ENCODE measurements at places on chromosomes 13 and 19.
A peak's percentile ranks its signal among the peaks of the same experiment; 100 is the strongest.

- no peak for DNase-seq
These were observed 25.7 kb upstream of the TCF3 start for GRCh38 chr19:1678073-1678472.

DNA sequence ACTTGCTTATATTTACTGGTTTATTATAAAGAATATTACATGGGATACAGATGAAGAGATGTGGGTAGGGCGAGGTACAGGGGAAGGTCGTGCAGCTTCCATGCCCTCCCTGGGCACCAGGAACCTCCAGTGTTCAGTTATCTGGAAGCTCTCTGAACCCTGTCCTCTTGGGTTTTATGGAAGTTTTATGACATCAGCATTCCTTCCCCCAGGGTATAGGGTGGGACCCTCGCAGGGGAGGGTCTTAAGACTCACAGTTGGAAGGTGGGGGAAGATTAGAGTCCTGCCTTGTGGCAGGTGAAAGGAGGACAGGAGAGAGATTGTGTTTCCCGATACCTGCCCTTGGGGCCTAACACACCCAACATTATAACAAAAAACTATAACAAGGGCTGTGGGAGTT lies 71.8 kb upstream of the NPAS1 start:
- no peak for DNase-seq

DNA sequence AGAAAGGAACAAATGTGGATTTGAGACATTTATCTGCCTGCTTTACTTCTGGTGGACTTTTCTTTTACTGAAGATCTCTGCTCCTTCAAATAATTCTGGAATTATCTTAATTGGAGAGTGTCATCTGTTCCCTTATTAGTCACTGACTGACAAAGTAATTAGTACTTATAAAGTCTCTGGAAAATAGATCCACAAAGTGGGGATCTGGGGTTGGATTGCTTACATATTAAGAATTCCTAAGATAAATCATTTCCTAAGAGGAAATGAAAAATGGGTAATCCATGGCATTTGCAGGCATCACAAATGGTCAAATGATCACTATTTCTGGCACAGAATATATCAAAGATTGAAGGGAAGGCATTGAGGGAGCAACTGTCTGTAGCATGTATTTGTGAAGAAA lies 137.4 kb upstream of the SLITRK5 start:
- no peak for DNase-seq

DNA sequence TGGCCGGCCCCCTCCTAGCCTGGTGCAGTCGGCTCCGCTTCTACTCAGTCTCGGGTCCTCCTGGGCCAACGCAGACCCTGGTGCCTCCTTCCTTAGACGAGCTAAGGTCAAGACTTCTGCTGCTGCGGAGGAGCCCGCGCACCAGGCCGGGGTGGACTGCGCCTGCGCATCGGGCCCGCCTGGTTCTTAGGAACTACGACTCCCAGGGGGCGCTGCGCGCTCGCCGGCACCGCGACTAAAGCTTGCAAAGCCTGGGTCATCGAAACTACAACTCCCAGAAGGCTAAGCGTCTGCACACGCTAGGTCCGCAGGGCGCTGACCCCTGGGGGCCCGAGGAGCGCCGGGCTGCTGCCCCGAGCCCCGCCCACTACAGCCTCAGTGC lies at the start of gene ZNF835:
ZNF835 (minus strand) TSS at position 145 of the 382 bp plus-strand sequence. CDS start 6,559 bp downstream, outside the sequence.
- peak; percentile 52 for DNase-seq

DNA sequence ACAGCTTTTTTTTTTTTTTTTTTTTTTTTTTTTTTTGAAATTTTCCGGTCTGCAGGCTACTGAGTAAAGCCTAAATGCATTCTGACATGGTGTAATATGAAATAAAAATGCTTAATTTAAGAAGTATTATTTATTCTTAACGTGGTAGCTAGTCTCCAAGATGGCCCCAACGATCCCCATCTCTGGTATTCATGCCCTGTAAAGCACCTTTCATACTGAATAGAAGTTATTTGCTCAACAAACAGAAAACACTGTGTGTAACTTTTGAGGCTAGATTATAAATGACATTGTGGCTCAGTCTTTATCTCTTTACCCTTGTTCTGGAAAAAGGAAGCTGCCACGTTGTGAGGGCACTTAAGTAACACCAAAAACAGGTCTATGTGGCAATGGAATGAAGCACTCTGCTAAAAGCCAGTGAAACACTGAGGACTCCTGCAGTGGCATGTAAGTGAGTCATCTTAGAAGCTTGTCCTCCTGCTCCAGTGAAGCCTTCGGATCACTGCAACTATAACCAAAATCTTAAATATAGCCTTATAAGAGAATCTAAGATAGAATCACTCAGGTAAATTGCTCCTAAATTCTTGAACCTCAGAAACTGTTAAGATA lies 128.7 kb downstream of the UGGT2 start:
- DNase-seq, result peak; percentile 94

GRCh38 chr19:48955308-48955958 lies 758 bp downstream of the BAX start:
- DNase-seq, result no peak

DNA sequence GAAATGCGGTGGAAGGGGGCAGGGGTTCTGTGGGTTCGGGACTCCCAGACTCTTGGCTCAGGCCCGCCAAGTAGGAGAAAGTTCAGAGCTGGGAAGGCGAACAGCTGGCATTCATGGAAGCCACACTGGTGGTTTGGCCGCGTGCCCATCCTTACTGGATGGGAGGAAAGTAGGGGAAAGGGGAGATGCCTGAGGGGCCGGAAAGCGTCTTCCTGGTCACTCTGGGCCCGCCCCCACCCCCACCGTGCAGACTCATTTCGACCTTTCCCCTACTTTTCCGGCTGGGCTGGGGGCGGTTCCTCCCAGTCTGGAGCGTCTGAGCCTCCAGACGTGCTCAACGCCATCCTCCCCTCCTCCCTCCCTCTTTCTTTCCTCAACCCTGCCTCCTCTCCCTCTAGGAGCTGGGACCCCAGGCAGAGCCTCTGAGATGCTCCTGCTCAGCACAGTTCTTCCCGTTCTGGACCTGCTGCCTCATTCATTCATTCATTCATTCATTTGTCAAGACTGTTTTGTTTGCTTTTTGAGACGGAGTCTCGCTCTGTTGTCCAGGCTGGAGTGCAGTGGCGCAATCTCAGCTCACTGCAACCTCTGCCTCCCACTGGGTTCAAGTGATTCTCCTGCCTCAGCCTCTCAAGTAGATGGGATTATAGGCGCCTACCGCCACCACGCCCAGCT lies 3.5 kb downstream of the ANGPTL4 start:
- DNase-seq, result peak; percentile 95

DNA sequence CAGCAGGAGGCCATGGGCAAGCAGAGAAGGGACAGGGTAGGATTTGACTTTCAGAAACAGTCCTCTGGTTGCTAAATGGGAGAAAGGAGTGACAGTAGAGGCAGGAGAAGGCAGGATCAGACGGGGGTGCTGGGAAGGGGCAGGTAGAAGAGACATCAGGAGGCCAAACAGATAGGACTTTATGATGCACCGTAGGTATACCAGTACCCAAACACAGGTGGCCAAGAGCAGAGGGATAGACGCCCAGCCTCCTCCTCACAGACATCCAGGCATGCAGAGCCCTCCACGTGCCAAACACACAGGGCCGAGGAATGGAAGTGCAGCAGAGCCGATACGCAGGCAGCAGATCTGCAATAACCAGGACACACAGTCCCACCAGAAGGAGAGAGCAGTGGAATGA lies 1.3 kb upstream of the AXL start:
- DNase-seq, result no peak

DNA sequence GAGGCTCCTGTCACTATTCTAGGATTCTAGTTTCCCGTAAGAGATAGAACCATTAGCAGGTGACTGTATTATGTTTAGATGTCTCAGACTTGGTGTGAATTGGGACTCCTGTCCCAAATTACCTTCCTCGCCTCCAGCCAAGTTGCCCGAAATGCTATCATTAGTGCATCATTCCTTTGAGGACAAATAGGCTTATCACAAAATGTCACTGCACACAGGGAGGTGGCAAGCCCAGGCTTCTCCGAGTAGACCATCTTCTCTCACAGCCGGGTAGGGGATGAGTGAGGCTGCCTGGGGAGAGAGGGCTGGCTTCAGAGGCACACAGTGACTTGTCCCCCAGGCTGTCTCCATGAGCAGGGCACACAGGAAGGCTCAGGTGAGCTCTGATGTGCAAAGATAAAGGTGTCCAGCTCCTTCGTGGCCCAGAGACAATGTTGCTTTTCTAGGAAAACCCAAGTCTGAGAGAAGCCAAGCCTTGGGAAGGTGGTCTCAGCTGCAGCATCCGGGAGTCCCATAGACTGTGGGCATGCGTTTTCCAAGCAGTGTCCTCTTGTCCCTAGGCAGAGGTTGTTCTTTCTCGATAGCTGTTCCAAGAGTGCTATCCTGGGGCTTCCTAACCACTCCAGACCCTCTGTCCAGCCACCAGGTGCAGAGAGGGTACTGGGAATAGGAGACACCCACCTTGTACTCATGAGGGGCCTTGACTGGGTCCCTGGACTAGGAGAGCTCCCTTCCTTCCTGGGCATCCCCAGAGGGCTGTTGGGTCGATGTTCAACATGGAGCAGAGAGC lies 163.1 kb upstream of the TSHZ3 start:
- no peak for DNase-seq

GRCh38 chr19:3867971-3868769 lies 668 bp downstream of the ZFR2 start:
- DNase-seq, result no peak

- DNase-seq, result peak; percentile 77
These were observed 5.3 kb upstream of the PTPRS start for GRCh38 chr19:5345895-5346386.

GRCh38 chr13:47718556-47718955 lies 282.5 kb downstream of the SUCLA2 start:
- DNase-seq, result no peak

DNA sequence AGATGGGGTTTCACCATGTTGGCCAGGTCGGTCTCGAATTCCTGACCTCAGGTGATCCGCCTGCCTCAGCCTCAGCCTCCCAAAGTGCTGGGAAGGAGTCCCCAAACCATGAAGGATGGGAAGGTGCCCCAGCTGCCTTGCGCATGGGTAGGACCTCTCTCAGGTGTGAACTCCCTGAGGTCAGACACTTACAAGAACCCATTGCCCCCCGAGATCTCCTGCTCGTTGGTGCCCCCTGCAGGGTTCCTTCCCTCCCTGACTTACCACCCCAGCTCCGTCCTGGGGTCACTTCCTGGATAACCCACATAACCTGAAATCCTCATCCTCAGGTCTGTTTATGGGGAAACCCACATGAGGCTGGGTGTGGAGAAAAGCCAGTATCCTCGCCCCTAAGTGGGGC lies 41.7 kb downstream of the UNC13A start:
- no peak for DNase-seq

GRCh38 chr19:28493884-28494283 lies 719.1 kb downstream of the UQCRFS1 start:
- DNase-seq, result no peak

GRCh38 chr19:4454747-4455718 lies 2.6 kb downstream of the UBXN6 start:
- peak; percentile 79 for DNase-seq

DNA sequence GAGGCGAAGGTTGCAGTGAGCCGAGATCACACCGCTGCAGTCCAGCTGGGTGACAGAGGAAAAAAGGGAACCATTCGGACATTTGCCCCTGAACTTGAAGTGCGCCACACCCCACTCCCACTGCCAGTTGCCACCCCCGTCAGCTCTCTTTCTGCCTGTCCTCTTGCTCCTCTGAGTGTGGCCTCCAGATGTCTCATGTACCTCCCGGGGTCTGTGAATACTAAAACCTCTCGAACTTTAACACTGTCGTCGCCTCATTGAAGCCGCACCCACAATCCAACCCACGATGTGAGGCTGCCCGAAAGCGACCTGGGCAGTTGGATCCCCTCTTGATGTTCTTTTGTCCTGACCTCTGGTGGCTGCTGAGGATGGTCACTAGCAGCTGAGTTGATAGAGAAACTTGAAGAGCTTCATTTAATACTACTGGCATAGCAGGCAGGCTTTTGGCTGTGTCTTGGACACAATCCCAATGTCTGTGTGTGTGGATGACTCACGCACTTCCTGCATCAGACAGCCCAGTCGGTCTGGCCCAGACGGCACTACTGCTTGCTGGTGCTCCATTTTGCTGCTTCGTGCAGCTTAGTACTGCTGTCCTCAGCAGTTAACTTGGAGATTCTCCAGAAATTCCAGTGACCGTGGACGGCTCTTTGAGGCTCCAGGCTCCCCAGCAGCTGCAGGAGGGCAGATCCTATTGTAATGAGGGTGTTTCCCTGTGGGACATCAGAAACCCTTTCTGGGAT lies 4.2 kb downstream of the FPR3 start:
- DNase-seq, result peak; percentile 99

GRCh38 chr13:27790523-27790922 lies 1.8 kb upstream of the GSX1 start:
- no peak for DNase-seq

DNA sequence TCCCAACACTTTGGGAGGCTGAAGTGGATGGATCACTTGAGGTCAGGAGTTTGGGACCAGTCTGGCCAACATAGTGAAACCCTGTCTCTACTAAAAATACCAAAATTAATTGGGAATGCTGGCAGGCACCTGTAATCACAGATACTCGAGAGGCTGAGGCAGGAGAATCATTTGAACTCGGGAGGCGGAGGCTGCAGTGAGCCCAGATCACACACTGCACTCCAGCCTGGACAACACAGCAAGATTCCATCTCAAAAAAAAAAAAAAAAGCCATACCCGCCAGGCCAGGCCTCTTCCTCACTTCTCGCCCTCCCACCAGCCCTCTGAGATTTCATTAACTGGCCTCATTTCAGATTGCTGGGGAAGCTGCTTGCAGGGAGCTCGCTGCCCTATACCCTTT lies 7.7 kb upstream of the RELB start:
- no peak for DNase-seq

DNA sequence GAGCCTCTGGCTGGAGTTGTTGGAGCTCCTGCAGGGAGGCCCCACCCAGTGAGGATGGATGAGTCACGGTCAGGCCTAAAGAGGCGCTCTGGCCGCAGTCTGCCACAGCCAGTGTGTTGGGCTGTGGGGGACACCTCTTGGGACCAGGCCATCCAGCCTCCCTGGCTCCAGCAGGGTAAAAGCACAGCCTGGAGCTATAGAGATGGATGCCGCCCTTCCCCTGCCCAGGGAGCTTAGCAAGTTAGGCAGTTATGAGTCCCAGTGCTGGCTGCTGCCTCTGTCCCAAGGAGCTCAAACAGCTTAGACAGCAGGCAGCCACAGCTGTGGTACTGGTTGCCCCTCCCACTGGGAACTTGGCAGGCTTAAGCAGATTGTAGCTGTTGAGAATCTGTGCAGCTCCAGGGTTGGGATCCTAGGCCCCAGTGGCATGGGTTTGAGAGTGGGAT lies 100.9 kb downstream of the NDFIP2 start:
- peak; percentile 28 for DNase-seq

GRCh38 chr13:50529154-50529882 lies 314.2 kb downstream of the DLEU7 start:
- peak; percentile 82 for DNase-seq

- peak; percentile 37 for DNase-seq
These were observed at the start of gene PCDH17 for GRCh38 chr13:57631596-57632275. Gene PCDH17, plus strand, starts transcription at chr13:57631744. Its CDS starts 803 bp downstream, at chr13:57632547.
